ENCODE measurements at places on chromosomes 7 and 10.

DNA sequence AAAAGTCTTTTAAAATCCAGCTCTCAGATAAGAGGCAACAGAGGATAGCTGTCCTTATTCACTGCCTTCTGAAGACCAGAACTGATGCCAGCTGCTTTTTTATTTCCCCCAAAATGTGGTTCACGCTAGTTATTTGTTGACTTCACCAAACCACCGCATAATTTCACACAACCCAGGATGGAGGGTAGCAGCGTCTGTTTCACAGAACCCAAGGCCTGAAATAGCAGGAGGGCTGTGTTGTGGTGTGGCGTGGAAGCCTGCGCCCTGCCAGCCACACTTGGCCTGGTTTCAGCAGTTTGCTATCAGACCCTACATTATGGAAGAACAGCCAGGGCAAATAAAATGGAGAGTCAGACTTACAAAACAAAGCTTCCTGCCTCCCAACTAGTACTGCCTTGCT is 155.4 kb downstream of the DYNC1I1 start:
- no peak for DNase-seq

DNA sequence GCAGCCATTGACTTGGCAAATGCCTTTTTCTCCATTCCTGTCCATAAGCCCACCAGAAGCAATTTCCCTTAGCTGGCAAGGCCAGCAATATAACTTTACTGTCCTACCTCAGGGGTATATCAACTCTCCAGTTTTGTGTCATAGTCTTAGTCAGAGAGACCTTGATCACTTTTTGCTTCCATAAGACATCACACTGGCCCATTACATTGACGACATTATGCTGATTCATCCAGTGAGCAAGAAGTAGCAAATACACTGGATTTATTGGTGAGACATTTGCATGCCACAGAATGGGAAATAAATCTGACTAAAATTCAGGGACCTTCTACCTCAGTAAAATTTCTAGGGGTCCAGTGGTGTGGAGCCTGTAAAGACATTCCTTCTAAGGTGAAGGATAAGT is 649.7 kb upstream of the ANKRD30A start:
- no peak for DNase-seq

DNA sequence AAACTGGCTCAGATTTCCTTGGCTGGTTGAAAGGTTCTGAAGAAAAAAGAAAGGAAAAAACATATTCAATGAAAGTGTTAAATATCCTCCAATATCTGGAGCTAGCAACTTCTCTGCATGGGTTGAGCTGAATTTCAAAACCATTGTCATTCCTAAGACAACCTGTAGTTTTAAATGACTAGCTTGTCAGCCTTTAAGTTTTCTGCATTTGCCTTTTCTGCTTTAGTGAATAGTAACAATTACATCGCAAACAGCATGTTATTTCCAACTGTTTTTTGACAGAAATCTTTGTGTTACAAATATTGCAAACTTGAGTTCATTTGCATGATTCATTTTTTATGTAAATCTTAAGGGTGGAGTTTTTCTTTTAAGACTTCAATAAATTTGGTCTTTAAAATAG is 852.3 kb upstream of the CELF2 start:
- DNase-seq: no peak

DNA sequence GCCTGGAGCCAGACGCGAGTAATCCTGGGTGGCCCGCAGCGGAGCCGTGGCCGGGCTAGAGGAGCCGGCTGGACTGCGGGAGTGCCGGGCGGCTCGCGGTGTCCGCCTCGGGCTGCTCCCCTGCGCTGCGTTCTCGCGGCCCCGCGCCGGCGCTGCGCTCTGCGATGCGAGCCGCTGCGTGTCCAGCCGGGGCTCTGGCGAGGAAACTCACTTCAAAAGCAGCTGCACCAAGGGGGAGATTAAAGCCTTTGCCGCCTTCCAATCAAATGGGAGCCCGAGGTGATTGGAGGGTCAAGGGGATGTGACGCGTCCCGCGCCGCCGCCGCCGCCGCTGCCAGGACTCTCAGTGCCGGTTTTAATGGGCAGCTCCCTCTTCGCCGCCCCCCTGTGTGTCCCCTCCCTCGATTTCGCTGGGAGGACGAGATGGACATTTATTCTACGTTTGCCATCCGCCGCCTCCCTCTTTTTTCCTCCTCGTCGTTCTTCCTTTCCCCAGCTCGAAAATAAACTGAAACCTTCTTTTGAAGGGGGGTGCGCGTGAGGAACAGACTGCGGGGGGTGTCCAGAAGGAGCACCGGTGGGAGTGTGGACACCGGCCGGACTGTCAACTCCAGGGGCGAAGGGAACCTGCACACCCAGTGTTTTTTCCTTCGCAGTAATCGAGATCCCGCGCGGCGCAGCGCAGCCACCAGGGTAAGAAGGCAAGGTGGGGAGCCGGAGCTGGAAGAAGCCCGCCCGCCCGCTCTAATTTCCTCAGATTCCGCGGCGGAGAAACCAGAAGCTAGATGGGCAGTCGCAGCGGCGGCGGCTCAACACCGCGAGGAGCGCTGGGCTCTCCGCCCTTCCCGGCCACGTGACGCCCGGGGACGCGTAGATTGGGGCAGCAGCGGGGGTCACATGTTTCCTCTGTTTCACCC is at the start of gene ZNF503:
Gene ZNF503 (minus strand): TSS at position 196 of the 917 bp plus-strand sequence. CDS start 345 bp downstream, outside the sequence.
- peak; percentile 98 for DNase-seq

DNA sequence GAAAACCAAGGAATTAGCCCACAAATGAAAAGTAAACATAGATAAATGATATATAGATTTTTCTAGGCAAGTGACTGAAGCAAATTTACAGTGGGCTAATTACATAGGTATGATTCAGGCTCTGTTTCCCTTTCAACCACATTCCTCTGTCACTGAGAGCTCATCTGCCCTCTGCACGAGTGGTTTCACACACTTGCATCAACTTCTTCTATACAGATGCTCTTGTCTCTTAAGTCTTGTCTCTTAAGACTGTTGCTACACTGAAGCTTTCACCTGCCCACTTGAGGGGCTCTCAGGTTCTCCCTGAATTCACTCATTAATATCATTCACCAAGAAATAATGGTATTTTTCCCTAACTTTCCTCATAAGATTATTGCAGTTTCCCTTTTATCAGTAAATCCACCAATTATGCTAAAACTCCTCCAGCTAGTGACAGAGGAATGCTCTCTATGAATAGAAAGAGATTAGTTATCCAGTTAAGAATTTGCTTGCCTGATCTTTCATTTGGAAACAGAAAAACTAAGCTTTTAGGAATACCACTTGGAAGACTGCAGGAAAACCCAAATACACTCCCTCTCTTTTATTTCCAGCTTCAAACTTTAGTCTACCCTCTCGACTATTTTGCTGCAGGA is 95.7 kb downstream of the ELAPOR2 start:
- DNase-seq: no peak

GRCh38 chr7:7639847-7640220 is 718 bp upstream of the UMAD1 start:
- DNase-seq: peak; percentile 49

- no peak for DNase-seq
These were observed 6.3 kb upstream of the SEMA3A start for GRCh38 chr7:84200859-84201258.

DNA sequence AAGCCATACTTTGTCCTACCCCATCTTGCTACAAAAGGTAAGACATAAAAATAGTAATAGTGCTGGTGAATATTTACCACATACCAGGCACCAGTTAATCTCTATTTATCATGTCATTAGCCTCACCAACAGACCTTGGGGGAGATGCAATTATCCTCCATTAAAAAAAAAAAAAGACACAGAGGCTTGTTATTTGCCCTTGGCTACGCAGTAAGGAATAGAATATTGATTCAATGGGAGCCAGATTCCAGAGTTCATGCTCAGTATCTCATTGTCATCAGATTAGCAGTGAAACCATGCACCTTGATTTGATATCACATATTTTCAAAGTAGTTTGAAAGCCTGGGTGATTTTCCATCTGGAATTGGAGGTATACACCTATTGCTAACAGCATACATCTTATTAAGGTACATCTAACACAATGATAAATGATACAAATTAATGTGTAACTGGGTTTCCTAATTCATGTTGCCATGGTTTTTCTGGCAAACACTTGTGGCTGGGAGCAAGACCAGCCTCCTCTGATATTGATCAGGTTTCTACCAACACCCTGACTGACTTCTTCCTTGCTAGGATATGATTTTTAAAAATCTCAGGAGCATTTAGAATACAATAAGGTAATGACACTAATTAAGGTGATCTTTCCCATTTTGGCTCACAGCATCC is 67.1 kb upstream of the PRR15 start:
- no peak for DNase-seq

GRCh38 chr10:73168465-73168803 is 515 bp downstream of the FAM149B1 start:
- DNase-seq: no peak

- no peak for DNase-seq
These were observed 166.3 kb downstream of the RNF133 start for GRCh38 chr7:122532406-122533269.

GRCh38 chr7:20162665-20163064 is 54.5 kb downstream of the MACC1 start:
- DNase-seq: no peak

GRCh38 chr10:33612551-33612950 is 278.1 kb upstream of the NRP1 start:
- DNase-seq: no peak

DNA sequence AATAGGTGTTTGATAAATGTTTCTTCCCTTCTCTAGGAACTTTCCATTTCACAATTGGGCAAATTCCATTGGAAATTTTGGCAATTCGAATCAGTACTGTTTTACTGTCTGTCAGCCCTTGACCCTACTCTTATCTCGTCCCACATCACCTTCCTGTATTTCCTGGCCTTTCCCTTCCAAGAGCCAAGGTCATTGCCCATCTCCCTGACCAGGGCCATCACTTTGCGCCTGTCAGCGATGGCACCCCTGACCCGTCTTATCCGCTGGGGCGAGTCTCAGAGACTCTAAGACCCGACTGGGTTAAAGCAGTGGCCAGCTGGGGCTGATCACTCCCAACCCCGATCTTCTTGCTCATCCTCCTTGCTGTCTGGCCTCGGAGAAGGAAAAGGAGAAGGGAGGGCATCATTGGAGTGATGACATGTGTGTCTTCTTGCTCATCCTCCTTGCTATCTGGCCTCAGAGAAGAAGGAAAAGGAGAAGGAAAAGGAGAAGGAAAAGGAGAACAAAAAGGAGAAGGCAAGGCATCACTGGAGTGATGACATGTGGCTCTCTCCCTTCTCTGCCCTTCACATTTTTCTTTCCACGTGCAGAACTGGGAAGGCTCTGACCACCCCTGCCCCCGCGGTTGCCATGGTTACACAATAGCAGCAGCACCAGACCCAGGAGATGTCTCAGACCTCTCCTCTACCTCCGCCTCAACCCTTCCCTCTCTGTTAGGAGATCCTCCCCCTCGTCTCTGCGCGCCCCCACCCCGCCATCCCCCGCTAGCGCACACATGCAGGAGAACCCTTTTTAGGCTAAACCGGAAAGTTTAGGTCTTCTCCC is 2.0 kb downstream of the SEMA3D start:
- no peak for DNase-seq

GRCh38 chr7:52479990-52480389 is 555.4 kb upstream of the POM121L12 start:
- no peak for DNase-seq

DNA sequence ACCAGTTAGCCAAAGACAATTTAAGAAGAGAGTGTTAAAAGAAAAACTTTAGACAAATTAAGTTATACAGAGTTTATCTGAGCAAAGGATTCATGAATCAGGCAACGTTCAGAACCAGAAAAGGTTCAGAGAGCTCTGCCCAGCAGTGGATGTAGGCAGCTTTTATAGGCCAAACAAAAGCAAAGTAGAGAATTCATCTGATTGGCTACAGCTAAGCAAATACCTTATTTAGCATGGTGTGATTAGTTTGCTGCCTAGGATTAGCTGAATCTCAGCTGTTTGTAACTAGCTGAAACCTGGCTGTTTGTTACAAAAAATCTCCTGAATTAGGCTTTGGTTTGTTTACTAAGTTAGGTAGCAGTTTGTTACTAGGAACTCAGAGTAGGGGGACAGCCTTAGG is 66.0 kb downstream of the SLC25A40 start:
- DNase-seq: no peak

DNA sequence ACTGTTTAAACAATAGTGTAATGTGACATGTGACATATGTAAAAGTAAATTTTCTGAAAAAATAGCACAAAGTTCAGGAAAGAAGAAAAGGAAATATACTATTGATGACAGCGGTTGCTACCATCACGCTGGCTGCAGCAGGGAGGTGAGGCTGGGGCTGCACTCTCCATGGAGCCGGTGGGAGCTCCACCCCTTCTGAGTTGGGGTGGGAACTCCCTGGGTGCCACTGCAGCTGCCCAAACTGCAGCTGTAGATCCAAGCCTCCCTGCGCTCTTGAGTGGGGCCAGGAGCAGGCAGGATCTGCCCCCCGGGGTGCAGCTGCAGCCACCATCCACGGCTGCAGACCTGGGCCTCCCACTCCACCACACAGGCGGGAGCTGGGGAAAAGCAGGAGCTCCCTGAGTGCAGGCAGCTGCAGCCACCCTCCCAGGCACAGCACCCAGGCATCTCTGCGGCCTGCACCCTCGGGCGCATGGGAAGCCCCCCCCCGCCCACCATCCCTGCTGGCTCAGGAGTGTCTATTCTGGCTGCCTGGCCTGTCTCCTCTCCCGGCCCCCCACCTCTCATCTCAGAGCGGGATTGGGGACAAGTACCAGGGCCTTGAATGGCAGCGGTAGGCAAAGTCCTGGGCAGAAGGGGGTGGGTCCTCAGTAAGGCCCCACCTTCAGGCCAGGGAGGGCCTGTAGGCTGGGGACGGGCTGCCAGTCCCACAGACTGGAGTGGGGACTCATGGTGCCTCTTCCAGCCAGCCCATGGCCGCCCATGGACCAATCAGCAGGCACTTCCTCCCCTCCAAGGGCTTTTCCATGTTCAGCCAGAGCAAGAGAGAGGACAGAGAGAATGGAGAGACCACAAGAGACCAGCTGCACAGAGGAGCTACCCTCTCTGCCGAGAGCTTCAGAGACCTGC is 50.1 kb downstream of the TNS3 start:
- no peak for DNase-seq

DNA sequence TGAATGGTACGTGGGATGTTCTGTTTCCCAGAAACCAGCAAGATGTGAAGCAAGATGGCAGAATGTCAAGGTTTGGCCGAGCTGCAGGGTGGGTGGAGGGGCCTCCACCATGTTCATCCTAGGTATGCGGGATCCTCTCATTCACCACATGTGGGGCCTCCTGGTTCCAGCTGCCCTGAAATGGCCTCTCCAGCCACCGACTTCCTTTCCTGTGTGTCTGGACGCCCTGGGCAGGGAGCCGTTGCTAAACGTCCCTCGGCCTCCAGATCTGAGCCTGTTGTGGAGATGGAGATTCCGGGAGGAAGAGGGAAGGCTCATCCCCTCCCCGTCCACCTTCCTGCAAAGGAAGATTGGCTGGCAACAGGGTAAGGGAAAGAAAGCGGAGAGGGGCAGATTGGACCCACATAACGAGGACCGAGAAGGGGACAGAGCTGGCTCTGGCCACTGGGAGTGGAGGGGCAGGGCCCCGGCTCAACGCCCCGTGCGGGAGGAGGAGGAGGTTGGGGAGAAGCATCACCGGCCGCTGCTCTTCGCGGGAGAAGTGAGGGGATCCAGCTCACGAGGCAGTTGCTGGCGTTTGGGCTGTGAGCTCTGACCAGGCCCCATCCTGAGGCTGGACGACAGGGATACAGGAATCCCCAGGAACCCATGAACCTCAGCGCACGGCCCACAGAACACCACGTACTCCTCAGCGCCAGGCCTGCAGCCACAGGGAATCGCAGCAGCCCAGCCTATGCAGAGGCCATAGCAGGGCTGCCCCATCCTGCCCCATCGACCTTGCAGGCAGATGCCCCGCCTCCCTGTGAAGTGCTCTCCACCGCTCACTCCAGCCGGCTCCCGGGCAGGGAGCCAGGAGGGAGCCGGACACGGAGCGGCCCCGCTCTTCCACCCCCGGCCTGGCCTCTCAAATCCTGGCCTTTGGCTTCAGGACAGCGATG is 98.3 kb downstream of the FOXL3 start:
- DNase-seq: no peak
